ENCODE measurements at places on chromosomes 7 and 10. TPM values are rescaled to one million over a fixed set of nuclear protein-coding genes. Genes with fewer than 3 reads are reported as not detected.

Gene TEX47
- not detected for total RNA-seq

DNA sequence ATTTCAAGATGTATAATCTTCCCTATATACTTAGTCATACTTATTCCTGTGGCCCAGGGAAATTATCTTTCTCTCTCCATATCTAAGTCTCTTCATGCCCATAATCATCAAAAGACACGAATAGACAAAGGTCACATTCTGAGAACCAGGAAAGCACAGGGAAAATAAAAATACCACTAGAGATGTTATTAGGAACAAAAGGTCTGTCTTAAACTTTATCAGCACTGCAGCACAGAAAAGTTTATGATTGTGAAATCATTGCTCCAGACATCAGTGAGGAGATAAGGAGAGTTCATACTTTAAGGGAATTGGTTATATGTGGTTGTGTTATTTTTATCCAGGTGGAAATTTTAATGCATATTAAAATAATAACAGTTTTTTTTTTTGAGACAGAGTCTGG is 974.6 kb upstream of the CELF2 start:
- no peak for DNase-seq

DNA sequence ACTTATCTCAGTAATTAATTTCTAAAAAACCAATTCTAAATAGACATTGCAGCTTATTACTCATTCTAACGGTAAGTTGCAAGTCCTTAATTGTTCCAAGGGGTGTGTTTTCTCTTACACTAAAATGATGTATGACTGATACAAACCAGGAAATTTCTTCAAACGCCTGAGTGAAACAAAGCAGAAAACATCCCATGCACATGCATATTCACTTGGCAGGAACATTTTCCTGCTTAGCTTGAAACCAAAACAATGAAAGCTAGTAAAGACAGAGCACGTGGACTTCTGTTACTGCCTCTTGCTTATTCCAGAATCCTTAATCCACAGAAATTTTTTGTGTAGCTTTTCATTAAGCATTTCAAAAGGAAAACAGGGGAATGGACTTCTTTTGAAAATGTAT is 187.7 kb downstream of the MTERF1 start:
- no peak for DNase-seq

GRCh38 chr10:131630772-131631258 is 270.0 kb upstream of the PPP2R2D start:
- no peak for DNase-seq

DNA sequence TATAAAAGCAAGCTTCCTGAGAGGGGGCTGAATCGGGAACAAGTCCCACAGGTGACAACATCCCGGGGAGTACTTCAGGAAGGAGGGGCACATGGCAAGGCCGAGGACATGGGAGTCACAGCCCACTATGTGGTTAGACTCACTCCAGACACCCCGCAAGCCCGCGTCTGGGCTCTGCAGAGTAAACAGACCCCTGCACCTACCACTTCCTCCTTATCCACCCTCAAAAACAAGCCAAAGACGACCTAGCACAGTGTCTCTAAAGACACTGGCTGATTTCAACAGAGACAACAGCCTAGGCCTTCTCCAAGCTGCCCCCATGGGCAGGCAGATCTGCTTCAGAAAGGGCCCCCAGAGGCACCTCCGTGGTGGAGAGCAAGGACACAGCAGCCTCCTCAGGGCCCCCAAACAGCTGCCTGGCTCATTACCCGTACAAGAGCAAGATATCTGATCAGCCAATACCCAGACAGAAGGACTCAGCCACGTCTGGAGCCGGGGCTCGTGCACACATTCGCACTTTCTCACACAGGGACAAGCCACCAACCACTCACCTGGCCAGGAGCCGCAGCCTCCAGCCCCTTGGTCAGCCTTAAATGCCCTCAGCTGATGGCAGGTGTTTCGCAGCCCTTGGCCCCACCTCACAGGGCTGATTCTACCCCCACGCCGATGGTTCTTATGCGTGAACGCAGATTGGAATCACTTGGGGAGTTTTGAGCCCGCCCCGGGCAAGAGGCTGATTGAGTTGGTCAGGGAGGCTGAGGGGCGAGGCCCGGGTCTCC is 10.7 kb upstream of the KPNA7 start:
- DNase-seq, result peak; percentile 22

Gene NPTX2
- not detected for total RNA-seq

DNA sequence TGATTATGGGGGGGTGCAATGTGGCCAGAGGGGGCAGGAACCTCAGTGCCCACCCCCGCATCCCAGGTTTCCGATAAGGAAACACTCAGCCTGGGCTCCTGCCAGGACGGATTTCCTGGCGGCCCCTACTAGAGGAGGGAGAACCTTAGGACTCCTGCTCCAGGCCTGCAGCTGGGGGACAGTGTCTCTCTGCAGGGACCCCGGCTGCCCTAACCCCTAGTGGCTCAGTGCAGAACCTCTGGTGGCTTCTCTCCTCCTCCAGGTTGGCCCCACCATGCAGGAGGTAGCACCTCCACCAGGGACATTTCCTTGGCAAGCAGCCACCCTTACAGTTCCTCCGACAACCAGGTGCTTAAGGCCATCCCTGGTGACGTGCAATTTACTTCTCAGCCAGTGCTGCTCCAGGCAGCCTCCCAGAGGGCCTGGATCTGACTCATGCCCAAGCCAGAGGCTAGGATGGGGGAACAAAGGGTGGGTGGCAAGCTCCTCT is 31.9 kb downstream of the SH2B2 start:
- no peak for DNase-seq

Gene ANKRD30A
- not detected for total RNA-seq

- no peak for DNase-seq
Measured at GRCh38 chr10:105986486-105986885, 1178.0 kb downstream of the SORCS1 start.

Gene ABCB4
- not detected for total RNA-seq

Gene CRYGN
- 0.50 TPM for total RNA-seq

DNA sequence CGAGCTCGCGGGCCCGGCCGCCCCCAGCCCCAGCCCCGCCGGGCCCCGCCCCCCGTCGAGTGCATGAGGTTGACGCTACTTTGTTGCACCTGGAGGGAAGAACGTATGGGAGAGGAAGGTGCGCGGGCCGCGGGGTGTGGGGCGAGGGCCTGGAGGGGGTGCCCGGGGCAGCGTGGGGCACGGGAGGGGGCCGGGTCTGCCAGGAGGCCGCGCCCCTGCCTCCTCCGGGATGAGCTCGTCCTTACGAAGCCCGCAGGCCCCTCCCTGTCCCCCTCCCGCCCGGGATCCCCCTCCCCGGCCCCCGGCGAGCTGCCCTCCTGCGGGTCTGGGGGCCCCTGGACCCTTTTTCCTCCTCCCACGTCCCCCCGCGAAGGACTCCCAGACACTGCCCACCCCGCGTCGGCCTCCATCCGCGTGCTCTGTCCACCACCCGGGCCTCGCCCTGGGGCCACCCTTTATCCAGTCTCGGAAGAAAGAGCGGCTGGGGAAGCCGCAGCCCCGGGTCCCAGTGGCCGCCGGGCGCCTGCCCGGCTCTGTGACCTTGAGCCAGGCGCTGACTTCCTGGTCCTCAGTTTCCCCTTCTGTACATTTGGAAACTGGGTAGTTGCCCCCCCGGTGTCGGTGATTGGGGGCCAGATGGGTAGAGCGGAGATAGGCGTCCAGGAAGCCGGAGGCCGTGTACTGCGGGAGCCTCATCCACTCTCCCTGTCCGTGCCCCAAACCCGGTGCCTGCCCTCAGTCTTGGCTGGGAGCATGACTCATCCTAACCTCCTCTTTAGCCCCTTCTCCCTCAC is 521 bp downstream of the LIMK1 start:
- peak; percentile 37 for DNase-seq

DNA sequence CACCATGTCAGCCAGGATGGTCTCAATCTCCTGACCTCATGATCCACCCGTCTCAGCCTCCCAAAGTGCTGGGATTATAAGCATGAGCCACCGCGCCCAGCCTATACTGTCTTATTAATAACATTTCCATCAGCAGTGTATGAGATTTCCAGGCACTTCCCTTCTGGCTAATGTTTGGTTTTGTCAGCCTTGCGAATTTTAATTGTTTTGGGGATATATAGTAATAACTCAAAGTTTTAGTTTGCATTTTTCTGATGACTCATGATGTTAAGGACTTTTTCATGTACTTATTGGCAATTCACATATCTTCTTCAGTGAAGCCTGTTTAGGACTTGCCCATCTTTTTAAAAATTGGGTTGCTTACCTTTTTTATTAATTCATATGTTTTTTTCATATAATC is 76.0 kb downstream of the TMEM270 start:
- DNase-seq, result no peak

Gene MBLAC1
- total RNA-seq, result 5.7 TPM

GRCh38 chr10:13759168-13759567 is 172.4 kb downstream of the PRPF18 start:
- DNase-seq, result no peak

DNA sequence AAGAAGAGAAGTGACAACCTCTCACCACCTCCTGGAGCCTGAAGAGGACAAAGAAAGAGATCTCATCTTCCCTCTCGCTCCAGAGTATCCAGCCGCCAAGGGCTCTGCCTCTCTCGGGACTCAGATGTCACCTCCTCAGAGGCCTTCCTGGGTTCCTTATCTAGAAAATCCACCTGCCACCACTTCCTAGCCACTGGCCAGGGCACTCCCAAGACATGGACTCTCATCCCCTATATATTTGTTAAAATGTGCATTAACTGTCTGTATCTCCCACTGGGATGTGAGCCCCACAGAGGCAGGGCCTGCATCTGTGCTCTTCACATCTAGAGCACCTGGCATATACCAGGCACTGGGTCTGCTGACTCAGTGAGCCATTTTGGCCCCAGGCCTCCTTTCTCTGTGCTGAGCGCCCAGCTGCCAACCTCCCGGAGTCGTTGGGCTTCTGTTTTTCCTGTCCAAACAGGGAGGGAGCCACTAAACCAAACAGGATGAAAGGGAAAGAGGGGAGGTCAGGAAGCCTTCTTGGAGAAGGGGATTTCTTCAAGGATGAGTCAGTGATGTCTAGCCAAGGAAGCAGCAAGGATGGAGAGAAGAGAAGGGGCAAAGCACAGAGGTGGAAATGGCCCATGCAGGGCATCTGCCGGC is 58.9 kb downstream of the KCNMA1 start:
- DNase-seq, result no peak

GRCh38 chr10:4813023-4813422 is 13.0 kb upstream of the AKR1E2 start:
- no peak for DNase-seq

DNA sequence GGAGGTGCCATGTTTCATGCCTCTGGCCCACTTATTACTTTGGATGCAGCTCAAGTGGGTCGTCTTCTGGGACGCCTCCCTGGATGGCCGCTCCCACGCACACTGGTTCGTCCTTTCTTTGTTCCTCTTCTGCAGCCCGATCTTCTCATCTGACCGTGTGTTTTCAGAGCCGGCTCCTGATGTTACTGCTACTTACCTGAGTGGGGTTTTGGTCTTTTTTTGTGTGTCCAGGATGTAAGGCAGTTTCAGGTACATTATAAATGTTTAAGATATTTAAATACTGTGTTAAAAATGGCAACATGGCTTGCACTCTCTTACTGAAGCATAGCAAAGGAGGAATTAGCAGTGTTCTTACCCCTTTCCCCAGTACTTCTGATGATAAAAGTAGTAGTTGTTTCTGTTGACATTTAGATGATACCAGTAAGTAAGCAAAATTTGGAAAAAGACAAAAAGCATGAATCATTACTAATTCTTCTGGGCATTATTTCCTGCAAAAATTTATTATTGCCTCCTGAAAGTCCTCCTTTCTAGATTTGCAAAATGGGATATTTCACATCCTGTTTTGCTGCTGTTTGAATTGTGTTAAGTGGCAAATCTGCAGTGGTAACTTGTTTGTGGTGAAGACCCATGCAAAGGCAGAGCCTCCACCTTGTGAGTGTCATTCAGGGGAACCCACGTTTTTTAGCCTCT is 59.4 kb downstream of the SHH start:
- no peak for DNase-seq

DNA sequence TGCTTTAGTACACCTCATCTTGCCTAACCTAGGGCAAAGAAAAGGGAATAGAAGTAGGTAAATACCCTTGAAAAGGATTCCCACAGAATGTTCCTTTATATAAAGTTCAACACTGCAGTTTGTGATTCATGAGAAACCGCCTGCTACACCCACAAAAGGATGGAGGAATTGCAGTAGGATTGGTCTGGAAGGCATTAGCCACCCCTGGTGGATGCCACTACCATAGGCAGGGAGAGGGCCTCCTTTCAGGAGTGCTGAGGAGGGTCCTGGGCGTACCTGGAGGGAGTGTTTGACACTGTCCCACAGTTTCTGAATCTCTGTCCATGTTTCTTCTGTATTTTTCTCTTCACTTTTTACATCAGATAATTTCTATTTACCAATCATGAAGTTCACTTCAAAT is 221.8 kb upstream of the TMEM72 start:
- no peak for DNase-seq

DNA sequence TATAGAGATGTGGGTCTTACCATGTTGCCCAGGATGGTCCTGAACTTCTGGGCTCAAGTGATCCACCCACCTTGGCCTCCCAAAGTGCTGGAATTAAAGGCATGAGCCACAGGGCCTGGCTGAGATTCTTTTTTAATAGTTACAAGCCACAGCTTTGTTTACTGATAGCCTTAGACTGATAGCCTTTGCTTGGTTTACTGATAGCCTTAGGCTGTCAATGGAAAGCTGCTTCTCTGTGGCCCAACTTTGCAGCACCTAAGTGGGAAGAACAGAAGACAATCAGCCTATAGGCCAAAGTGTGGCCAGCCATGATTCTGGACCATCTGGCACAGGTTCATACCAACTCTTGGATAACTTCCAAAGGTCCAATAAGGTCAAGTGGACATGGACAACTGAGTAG is 24.1 kb upstream of the CDCA7L start:
- no peak for DNase-seq

- no peak for DNase-seq
Measured at GRCh38 chr7:89780291-89780690, 374.0 kb upstream of the STEAP1 start.

DNA sequence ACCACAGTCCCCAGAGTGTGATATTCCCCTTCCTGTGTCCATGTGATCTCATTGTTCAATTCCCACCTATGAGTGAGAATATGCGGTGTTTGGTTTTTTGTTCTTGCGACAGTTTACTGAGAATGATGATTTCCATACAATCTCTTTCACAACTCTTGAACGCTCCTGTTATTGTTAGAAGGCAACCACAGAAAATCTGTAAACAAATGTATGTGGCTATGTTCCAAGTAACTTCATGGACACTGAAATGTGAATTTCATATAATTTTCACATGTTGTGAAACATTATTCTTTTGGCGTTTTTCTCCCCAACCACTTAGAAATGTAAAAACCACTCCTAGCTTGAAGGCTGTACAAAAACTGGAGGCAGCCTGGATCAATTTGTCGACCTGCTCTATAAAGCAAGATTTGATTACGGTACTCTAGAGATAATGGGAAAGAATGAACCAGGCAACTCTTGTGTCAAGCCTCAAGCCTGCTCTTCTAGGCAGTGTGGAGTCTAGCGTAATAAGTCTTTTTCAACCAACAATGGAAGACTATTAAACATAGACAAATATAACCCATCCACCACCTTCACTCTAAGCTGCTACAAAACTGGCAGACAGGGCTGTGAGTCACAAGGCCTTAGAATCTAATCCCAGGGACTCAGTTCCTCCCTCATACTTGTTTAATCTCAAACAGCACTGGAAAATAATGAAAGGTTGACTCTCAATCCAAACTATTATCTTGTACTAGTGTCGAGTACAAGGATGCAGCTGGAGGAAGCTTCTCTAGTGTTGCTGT is 22.7 kb downstream of the ARL3 start:
- DNase-seq, result no peak
